ENCODE measurements at places on chromosomes 12 and 14.
A peak's percentile ranks its signal among the peaks of the same experiment; 100 is the strongest.

- no peak for DNase-seq
Observed at GRCh38 chr14:20302042-20302755, 3.6 kb downstream of the TTC5 start.

- peak; percentile 32 for DNase-seq
Observed at GRCh38 chr14:24665440-24665991, 31.5 kb upstream of the GZMB start.

- DNase-seq = peak; percentile 92
Observed at GRCh38 chr12:110079477-110080400, 31.4 kb upstream of the C12orf76 start.

- DNase-seq = no peak
Observed at GRCh38 chr12:3216726-3217682, 139.8 kb downstream of the TSPAN9 start.

- DNase-seq = no peak
Observed at GRCh38 chr14:58746701-58747100, 108.9 kb downstream of the DACT1 start.

DNA sequence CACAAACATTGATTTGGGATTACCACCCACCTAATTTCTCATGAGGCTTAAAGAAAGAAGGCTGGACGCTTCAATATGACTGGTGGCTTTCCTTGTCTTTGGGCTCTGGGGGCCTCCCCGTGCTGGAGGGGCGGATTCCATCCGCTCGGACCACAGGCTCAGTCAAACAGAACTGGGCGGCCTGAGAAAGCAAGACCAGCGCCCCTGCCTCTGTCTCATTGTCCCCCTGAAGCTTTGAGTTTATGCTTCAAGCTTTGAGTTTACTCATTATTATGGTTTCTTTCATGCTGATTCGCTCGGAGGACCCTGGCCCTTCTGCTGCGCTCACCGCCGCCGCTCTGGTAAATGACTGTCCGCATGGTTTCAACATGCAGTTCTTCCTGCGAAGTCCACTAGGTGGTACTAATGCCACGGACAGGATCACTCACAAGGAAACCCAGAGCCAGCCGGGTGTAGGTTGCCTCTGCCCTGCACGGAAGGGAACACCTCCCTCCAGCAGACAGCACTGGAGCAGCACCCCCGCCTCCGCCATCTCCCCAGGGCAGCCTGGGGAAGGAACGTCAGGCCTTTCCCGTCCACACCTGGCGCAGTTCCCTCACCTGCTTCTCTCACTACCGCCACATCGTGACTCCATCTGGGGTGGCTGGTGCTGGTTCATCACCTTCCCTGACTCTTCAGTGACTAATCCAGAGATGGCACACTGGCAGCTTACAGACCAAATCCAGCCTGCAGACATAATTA is 13.2 kb upstream of the TIGAR start:
- DNase-seq = peak; percentile 34

DNA sequence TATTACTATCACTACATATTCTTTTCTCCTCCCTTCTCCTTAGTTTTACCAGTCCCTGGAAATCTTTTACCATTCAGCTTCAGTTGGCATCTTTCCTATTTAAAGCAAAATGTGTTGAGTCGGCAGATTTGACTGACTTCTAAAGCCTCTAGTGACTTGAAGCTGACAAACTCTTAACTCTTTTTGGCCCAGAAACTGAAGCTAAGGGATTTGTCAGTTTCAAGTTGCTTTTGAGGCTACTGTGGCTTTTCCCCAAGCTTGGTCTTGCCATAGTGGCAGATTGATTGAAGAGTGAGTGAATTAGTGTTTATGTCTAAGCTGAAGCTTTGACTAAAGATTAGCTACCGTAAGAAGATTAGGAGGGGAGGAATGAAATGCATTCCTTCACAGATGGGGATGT is 104.0 kb downstream of the ETNK1 start:
- no peak for DNase-seq

DNA sequence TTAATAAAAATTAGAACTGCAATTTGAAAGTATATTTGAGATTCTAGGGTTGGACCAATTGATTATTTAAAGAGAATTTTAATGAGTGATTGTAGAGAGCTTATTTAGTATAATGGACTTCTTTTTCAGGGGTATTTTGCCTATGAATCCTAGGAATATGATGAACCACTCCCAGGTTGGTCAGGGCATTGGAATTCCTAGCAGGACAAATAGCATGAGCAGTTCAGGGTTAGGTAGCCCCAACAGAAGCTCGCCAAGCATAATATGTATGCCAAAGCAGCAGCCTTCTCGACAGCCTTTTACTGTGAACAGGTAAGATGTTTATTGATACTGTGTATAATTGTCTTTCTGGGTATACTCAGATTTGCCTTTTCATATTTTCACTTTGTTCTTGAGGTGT is 35.9 kb upstream of the KCNMB4 start:
- no peak for DNase-seq

- DNase-seq = no peak
Observed at GRCh38 chr12:104026841-104027599, 23.0 kb downstream of the GLT8D2 start.

- DNase-seq = no peak
Observed at GRCh38 chr12:14261861-14262260, 103.6 kb upstream of the ATF7IP start.

- DNase-seq = no peak
Observed at GRCh38 chr12:104181313-104181712, 34.3 kb upstream of the TXNRD1 start.

DNA sequence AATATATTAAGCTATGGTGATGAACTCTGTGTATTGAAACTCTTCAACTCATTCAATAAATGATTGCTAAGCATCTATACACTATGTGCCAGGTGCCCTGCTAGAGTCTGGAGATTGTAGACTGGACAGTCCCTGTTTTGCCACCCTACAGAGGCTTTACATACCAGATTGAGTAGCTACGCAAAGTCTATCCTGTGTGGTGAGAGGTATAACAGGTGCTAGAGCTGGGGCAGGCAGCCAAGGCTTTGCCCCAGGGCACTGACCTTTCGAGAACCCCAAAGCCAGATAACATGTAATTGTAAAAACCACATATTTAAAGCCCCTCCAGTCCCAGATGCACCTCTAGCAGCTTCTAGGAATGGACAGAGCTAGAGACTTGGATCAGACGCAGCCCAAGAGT is 52.8 kb downstream of the PPM1H start:
- DNase-seq = no peak

DNA sequence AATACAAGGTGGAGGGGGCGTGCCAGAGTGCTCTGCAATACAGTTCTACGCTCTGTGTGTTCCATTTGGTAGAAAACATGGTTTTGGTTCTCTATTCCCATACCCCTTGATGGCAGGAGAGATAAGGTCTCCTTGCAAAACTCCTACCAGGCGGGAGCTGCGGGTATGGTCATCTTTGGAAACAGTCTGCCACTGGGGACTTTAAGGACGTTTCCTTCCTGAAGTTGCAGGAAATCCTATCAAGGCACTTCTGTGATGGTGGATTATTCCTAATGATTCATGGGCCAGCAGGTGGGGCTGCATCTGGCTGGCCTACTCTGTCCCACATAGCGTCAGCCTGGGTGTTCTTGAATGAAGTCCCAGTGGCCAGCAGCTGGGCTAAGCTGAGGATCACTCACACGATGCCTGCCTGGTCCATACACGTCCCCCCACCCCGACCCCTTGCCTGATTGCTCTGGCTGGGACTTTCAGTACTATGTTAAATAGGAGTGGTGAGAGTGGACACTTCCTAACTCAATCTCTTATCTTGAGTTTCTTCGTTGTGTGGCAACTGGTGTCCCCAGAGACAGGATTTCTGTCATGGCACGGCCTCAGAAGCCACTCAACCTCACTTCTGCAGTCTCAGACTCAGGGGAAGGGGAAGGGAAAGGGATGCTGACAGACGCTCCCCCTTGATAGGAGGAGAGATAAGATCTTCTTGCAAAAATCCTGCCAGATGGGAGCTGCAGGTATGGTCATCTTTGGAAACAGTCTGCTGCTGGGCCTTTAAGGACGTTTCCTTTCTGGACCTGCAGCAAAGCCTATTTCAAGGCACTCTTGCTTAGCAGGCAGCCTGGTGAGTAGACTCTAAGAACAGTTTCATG is 61.0 kb upstream of the FKBP4 start:
- DNase-seq = no peak

DNA sequence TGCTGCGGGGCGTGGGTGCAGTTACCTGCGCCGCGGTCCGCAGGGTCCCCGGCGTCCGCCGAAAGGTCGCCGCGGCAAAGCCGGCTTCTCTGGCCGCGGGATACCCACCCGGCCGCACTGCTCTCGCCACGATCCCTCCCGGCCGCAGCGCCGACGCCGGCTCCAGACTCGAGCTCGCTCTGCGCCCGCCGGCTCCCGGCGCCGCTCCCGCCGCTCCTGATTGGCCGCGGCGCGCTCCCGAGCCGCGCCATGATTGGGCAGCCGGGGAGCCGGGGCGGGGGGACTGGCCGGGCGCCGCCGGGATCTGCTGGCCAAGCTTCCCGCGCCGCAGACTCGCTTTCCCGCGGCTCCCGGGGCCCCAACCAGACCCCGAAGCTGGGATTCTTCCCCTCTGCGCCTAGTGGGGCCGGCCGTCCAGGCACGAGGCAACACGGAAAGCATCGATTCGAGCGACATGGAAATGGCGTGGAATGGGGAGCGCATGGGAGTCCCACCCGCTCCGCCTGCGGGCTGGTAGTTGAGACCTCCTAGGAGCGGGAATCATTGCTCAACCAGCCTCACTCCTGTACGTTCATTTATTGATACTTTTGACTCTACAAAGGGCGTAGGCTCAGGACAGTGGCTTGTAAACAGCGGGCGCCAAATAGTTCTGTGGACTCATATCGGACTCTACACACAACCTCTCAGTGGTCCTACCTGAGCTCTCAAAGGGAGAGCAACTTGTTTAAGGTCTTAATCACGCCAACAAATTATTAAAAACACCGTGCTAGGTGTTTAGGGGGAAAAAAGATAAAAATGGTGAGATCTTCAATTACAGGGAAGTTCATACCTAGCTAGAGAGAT is 36.4 kb upstream of the STON2 start:
- peak; percentile 21 for DNase-seq

DNA sequence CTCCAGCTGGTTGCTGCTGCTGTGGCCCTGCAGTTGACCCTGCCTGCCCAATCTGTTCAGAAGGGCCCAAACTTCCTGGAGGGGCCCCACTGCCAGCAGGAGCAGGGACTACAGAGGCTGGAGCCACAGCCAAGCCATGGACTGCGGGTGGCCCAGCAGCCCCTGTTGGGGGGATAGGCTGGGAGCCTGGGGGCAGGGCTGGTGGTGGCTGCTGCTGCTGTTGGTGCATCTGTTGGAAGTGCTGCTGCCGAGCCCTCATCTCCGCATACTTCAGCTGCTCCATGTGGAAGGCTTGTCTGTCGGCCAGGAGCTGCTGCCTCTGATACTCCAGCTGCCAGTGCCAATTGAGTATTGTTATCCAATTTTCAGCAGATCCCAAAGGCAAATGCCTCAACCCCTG is 7.2 kb downstream of the MYL6 start:
- no peak for DNase-seq

DNA sequence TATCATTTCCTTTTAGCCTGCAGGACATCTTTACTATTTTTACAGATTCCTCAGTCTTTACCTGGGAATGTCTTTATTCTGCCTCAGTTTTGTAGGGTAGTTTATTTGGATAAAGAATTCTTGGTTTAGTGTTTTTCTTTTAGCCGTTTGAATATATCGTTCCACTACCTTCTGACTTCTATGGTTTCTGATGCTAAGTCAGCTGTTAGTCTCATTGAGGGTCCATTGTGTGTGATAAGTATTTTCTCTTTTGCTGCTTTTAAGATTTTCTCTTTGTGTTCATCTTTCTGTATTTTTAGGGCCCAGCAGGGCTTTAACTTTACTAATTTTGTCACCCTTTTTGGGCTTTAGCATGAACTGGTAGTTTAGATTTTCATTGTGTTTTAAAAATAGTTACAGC is 113.5 kb downstream of the MNAT1 start:
- no peak for DNase-seq

DNA sequence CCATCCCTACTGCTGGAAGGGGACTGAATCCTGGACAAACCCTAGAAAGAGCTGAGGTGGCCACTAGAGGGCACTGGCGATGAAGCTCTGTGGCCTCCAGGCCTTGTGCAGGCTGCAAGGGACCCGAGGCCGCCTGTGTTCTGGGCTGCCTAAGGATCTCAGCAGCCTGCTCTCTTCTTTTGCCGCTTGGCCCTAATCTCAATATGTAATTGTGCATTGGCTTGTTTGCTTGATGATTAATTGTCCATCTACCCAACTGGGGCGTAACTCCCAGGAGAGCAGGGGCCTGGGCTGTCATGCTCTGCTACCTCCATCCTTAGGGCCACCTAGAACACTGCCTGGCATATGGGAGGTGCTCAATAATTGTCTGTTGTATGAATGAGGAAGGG is 73.8 kb downstream of the SYNE3 start:
- DNase-seq = peak; percentile 74

DNA sequence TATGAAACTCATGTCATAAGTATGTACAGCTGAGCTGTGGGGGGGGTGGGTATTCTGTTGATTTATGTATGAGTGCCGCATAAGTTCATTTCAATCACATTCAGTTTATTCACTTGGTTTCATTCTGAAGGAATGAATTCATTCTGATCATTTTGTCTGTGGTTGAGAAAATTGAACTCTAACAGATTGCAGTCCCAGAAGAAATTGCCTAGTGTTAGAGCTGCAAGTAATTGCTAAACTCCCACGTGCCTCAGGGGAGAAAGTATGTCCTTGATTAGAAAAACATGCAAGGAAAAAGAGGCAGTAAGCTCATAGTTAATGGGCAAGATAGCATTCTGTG is 442.4 kb upstream of the MGAT4C start:
- no peak for DNase-seq

DNA sequence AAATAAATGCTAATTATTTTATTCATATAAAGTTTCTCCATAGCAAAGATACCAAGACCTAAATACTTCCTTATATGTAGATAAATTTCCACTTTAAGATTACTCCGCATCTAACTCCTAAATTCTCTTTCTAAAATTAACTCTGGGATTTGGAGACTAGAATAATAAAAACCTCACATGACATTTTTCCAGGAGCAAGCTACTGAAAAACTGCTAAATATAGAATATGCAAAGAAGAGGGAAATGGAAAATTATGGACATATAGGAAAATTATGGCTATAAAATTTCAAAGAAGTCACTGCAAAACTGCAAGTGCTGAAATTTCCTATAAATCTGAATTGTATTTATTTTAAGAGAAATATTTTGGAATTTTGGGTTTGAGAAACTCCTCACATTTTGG is 186.2 kb downstream of the DUSP6 start:
- DNase-seq = no peak

GRCh38 chr14:93745603-93746273 is 42.5 kb downstream of the PRIMA1 start:
- no peak for DNase-seq

GRCh38 chr12:109944561-109945359 is 44.7 kb downstream of the TCHP start:
- peak; percentile 12 for DNase-seq

DNA sequence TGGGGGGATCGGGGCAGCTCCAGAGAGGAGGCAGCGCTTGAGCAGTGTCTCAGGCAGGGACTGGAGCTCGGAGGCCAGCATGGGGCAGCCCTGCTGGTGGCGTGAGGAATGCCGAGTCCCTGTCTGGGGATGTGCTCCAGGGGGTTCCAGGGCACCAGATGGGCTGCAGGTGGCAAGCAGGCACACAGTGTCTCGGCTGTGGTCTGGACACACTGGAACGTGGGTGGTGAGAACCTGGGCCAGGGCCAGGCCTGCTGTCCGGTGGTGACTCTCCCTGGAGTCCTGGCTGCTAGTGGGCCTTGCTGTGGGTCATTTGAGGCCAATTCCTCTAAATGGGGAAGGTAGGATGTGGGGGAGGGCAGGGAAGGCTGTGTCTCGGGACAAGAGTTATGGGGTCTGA is 199.4 kb upstream of the RTL1 start:
- no peak for DNase-seq

GRCh38 chr12:51590347-51591015 is 552 bp upstream of the SCN8A start:
- DNase-seq = peak; percentile 75

Data from CD4-positive, alpha-beta T cell treated with Interleukin-4 for 1 hour (primary cell).